ENCODE measurements at places on chromosomes 3 and 15. TPM values are rescaled to one million over a fixed set of nuclear protein-coding genes. Genes with fewer than 3 reads are reported as not detected.

SNRPN gene
- total RNA-seq, result 80.7 TPM

SNTN gene
- not detected for total RNA-seq

ACP3 gene
- 2.9 TPM for total RNA-seq

HPS3 gene
- 27.4 TPM for total RNA-seq

SPINK8 gene
- not detected for total RNA-seq

PIGB gene
- total RNA-seq, result 8.5 TPM

RTP1 gene
- total RNA-seq, result not detected

GPR62 gene
- 0.13 TPM for total RNA-seq

MUSTN1 gene
- total RNA-seq, result 23.9 TPM

GPR160 gene
- total RNA-seq, result 5.4 TPM

TPRG1 gene
- total RNA-seq, result 12.7 TPM

XIRP1 gene
- 0.04 TPM for total RNA-seq

ADGRG7 gene
- total RNA-seq, result not detected

SMAD3 gene
- total RNA-seq, result 58.8 TPM

CFAP91 gene
- 17.3 TPM for total RNA-seq

B3GALNT1 gene
- total RNA-seq, result 9.7 TPM

CSTA gene
- total RNA-seq, result 6.3 TPM

CX3CR1 gene
- total RNA-seq, result 18.5 TPM

GOLGA6A gene
- total RNA-seq, result 0.98 TPM

RLBP1 gene
- total RNA-seq, result not detected

C2CD4B gene
- total RNA-seq, result 5.9 TPM

CMTM7 gene
- total RNA-seq, result 19.5 TPM

NPAP1 gene
- not detected for total RNA-seq

ASB14 gene
- total RNA-seq, result not detected

RGMA gene
- total RNA-seq, result 47.1 TPM

TRIM42 gene
- total RNA-seq, result not detected

SEMA3F gene
- 29.3 TPM for total RNA-seq

EDC3 gene
- total RNA-seq, result 32.5 TPM

DNASE1L3 gene
- total RNA-seq, result 2.0 TPM

OR5K4 gene
- not detected for total RNA-seq

IL16 gene
- 54.0 TPM for total RNA-seq

BCL2A1 gene
- total RNA-seq, result 11.6 TPM

PPP2R3A gene
- total RNA-seq, result 15.2 TPM

ZPLD1 gene
- total RNA-seq, result not detected

SUCLG2 gene
- 49.5 TPM for total RNA-seq

CCK gene
- not detected for total RNA-seq

PRICKLE2 gene
- total RNA-seq, result 34.0 TPM

RAD51 gene
- total RNA-seq, result 0.53 TPM

SLC4A7 gene
- total RNA-seq, result 52.2 TPM

USP3 gene
- total RNA-seq, result 58.2 TPM

GCHFR gene
- 9.8 TPM for total RNA-seq

CACNA2D2 gene
- total RNA-seq, result 1.8 TPM

PCOLCE2 gene
- total RNA-seq, result 22.6 TPM

GRAMD2A gene
- total RNA-seq, result 6.7 TPM

LMAN1L gene
- not detected for total RNA-seq

SEMA6D gene
- 42.8 TPM for total RNA-seq

CRYGS gene
- total RNA-seq, result 4.5 TPM

RETNLB gene
- not detected for total RNA-seq
